Fibroblast of skin of left biceps (primary cell): ENCODE measurements at places on chromosomes 7 and 10.

DNA sequence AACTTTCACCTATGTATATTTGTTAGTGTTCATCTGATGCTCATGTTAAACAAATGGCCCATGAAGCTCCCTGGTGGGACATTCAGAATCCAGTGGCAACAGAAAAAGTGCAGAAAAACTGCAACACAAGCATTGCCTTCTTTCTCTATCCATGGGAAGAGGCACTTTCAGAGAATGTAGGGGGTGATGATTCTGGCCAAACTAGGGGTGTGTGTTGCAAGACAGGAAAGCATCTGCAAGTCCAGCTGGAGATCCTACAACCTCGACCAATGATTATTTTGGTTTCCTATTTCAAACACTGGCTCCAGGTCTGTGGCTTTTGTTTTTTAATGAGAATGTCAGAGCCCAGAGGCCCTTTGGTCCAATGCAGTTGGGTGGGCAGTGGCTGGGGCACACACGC is 198.7 kb downstream of the CXCL12 start:
- DNase-seq: no peak

DNA sequence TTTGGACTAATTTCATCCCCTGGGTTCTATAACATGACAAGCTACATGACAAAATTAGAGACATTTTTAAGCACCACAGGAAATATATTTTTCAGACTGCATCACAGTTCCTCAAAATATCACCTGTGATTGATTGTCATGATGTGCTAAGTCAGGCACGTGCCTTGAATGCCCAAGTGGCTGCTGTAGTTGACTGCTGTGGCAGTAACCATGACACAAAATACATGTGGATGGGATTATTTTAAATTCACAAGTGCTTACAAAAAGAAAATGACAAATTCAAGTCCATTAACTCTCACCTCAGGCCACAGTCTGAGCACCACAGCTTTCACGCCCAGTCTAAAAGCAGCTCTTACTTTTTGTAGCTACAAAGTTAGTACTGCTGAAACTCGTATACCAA is 45.5 kb downstream of the TNPO3 start:
- DNase-seq: no peak

DNA sequence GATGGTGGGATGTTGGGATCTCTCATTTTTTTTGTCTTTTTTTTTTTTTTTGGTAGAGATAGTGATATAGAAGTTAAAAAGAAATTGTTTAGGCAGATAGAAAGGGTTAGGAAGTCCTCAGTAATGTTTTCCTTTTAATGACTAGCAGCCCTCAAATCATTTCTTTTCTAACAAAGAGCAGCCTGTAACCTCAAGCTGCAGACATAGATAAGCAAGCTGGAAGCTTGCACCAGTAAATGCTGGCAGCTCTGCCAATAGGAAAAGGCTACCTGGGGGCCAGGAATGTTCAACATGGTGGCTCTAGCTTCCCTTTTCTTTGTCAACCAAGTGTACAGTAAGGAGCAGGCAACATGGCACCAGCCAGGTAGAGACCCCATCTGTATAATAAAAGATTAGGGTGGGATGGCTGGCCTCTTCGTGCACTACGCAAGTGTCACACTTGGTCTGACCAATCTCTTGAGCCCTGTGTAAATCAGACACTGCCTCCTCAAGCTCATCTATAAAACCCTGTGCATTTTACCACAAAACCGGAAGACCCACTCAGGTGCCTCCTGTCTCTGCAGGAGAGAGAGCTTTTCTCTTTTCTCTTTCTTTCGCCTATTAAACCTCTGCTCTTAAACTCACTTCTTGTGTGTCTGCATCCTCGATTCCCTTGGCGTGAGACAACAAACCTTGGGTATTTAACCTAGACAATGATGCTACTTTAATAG is 212.9 kb downstream of the SNX10 start:
- DNase-seq: no peak

DNA sequence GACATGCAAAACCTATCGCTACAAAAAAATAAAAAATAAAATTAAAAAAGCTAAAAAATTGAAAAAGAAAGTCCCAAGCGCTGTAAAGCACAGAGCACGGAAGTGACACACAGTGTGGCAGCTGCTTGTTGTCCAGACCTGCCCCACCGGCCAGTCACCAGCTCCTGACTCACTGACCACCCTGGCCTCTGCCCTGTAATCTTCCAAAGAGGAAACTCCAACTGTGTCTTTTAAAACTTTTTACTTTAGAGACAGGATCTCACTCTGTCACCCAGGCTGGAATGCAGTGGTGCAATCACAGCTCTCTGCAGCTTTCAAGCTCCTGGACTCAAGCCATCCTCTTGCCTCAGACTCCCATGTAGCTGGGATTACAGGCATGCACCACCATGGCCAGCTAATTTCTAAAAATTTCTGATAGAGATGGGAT is 23.6 kb downstream of the GNA12 start:
- peak; percentile 88 for DNase-seq

- no peak for DNase-seq
These were observed 59.4 kb upstream of the FRMD4A start for GRCh38 chr10:14389981-14390590.

DNA sequence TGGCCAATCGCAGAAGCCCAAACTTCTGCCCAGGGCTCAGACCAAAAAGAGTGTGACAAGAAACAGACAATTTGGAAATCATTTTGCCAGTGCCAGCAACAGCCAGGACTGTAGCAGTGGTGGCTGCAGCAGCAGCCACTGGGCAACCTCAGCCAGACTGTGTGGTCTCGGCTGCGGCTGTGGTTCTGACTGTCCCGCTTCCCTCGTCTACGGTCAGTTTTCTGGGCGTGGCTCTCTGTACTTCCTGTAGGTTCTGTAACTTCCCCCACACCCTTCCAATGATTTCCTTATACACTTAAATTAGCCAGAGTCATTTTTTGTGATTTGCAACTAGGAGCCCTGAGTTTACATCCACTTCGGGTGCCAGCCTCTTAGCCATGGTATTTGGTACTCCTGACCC is 39.9 kb downstream of the CYTH3 start:
- no peak for DNase-seq

- no peak for DNase-seq
These were observed 144.0 kb downstream of the PLPP4 start for GRCh38 chr10:120600871-120601649.

DNA sequence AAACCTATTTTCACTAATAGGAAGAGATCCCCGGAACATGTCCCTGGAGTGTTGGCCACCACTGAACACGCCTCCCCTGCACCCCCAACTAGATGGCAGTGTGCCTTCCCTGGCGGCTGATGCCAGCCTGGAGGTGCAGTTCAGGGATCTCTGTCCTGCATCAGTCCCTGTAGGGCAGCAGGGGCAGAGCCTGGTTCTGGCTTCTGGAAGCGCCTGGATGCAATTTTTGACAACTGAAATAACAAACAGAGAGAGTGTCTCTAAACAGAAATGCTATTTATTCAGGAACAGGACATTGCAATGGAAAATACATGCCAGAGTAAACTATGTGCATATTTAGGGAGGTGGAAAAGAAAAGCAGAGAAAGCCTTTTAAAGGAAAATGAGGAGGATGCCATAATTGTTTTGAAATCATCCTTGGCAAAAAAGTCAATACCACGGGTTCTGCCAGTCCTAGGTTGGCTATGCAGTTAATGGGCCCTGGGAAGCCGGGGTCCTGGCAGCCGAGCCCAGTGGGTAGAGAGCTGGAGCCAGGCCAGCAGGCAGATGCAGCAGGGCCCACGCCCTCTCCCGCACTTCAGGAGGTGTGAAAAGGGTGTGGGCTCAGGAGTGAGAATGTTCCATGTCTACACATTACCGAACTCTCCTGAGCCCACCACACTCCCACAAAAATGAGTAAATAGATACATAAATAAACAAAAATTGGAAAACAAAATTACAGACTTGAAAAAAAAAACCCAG is 18.5 kb downstream of the ANTXRL start:
- no peak for DNase-seq

GRCh38 chr10:83677795-83678194 is 461.5 kb upstream of the GHITM start:
- no peak for DNase-seq

- DNase-seq: no peak
These were observed 125.4 kb downstream of the AUTS2 start for GRCh38 chr7:69723663-69724062.

- DNase-seq: no peak
These were observed 539.0 kb downstream of the ZWINT start for GRCh38 chr10:55822096-55822495.

DNA sequence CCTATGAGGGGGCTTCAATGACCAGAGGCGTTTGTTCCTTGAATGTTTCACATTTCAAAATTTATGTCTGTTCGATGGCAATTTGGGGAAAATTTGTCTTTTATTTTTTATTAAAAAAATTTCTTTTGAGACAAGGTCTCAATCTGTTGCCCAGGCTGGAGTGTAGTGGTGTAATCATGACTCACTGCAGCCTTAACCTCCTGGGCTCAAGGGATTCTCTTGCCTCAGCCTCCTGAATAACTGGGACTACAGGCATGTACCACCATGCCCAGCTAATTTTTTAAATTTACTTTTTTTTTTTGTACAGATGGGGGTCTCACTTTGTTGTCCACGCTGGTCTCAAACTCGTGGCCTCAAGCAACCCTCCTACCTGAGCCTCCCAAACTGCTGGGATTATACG is 39.7 kb downstream of the OTUD1 start:
- DNase-seq: no peak

DNA sequence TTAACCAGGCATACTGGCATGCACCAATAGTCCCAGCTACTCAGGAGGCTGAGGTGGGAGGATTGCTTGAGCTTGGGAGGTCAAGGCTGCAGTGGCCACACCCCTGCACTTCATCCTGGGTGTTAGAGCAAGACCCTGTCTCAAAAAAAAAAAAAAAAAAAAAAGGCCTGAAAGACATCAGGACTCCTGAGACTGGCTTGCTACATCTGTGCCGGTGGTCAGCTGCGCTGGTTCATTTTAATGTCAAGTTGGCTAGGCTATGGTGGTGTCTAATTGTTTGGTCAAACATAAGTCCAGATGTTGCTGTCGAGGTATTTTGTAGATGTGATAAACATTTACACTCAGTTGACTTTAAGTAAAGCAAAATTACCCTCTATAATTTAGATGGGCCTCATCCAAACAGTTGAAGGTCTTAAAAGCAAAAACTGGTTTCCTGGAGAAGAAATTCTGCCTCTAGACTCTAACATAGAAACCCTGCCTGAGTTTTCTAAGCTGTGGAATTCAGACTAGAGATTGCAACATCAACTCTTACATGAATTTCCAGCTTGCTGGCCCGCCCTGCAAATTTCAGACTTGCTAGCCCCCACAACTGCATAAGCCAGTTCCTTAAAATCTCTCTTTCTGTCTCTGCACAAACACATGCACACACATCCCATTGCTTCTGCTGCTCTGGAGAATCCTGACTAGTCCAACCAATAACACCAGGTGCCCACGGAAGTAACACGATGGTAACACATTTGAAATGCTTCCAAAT is 18.2 kb downstream of the MYOF start:
- DNase-seq: peak; percentile 66

GRCh38 chr7:5683280-5683670 is 98.2 kb downstream of the RNF216 start:
- no peak for DNase-seq

GRCh38 chr7:73395538-73396503 is 37.8 kb upstream of the FZD9 start:
- DNase-seq: no peak

DNA sequence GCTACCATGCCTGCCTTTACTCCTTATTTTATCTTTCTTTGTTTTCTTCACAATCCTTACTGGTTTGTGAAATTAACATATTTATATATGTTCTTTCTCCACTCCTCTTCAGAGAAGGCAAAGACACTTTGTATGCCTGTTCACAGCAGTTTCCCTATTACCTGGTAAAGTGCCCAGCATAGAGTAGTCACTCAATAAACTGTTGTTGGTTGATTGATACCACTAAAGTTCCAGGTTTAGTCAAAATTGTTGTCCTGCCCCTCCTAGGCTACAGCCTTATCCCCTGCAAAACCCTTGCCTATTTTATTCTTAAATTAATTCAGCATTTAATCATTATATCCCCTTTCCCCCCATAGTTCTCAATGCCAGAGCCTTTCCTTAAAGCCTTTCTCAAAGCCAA is 76.1 kb downstream of the POLL start:
- no peak for DNase-seq
